A549 treated with ZK216348 at 1 μM for 4 hours (cell line): ENCODE measurements at places on chromosomes 7 and 10. TPM values are rescaled to one million over a fixed set of nuclear protein-coding genes. Genes with fewer than 3 reads are reported as not detected.

Gene ANXA8
- 29.5 to 41.7 TPM (median 34.3 TPM) in 5 replicates for total RNA-seq

Gene PLPP4
- 0.25 TPM in 1 of 5 replicates, not detected in the others for total RNA-seq

Gene ACSM6
- total RNA-seq: not detected in 5 replicates

Gene LRRN3
- 0.04 TPM in 1 of 5 replicates, not detected in the others for total RNA-seq

Gene MAGI2
- 0.31 to 0.60 TPM (median 0.48 TPM) in 5 replicates for total RNA-seq

Gene C10orf95
- total RNA-seq: 0.13 to 0.34 TPM (median 0.19 TPM) in 4 of 5 replicates, not detected in the other

Gene ELN
- total RNA-seq: 0.08 to 0.13 TPM (median 0.12 TPM) in 5 replicates

Gene DKK1
- 411 to 612 TPM (median 463 TPM) in 5 replicates for total RNA-seq

Gene GDF2
- total RNA-seq: not detected in 5 replicates

Gene JCAD
- total RNA-seq: 9.8 to 12.4 TPM (median 10.2 TPM) in 5 replicates

Gene PAX2
- 0.20 to 0.34 TPM (median 0.26 TPM) in 5 replicates for total RNA-seq

Gene CRPPA
- total RNA-seq: 0.25 to 0.98 TPM (median 0.62 TPM) in 5 replicates

Gene ZCCHC24
- total RNA-seq: 2.5 to 4.7 TPM (median 4.0 TPM) in 5 replicates

Gene TRIL
- total RNA-seq: not detected in 5 replicates

Gene STEAP4
- not detected in 5 replicates for total RNA-seq

Gene SVIL
- total RNA-seq: 17.7 to 22.7 TPM (median 18.1 TPM) in 5 replicates

Gene NRAP
- total RNA-seq: not detected in 5 replicates

Gene TDRD1
- total RNA-seq: not detected in 5 replicates

Gene PNLIPRP3
- total RNA-seq: not detected in 5 replicates

Gene MOGAT3
- not detected in 5 replicates for total RNA-seq

Gene COL28A1
- total RNA-seq: 0.45 to 0.94 TPM (median 0.72 TPM) in 5 replicates

Gene CALHM1
- not detected in 5 replicates for total RNA-seq

Gene COL13A1
- total RNA-seq: 0.29 to 0.60 TPM (median 0.40 TPM) in 5 replicates

Gene PILRA
- total RNA-seq: 3.7 to 6.8 TPM (median 5.2 TPM) in 5 replicates

Gene PNLIPRP2
- 0.12 TPM in 1 of 5 replicates, not detected in the others for total RNA-seq

Gene SEMA3C
- 54.0 to 82.3 TPM (median 63.0 TPM) in 5 replicates for total RNA-seq

Gene GAD2
- total RNA-seq: not detected in 5 replicates

Gene LRRC18
- total RNA-seq: not detected in 5 replicates

Gene UNCX
- total RNA-seq: 0.21 TPM in 1 of 5 replicates, not detected in the others

Gene RAPGEF5
- 0.05 to 0.25 TPM (median 0.18 TPM) in 5 replicates for total RNA-seq
